ENCODE measurements at places on chromosomes 4 and X.

DNA sequence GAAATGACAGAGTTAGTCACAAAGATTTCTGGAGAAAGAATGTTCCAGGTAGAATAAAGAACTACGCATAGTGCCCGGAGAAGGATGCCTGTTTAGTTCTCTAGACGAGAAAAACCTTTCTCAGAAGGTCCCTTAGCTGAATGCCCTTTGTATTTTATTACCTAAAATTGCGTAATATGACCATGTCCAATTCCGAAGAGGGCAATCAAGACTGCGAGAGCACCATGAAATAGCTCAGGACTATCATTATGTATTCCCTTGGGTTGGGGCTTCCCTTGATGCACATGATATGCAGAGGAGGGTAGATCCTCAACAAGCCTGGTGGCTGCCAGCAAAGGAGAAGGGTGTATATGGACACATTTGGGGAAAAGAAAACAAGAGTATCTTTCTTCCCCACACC is 358.1 kb upstream of the FTHL17 start:
- no peak for DNase-seq

- DNase-seq, result no peak
Measured at GRCh38 chr4:40038977-40039376, 17.7 kb upstream of the N4BP2 start.

GRCh38 chr4:24872720-24873119 is 40.1 kb downstream of the CCDC149 start:
- DNase-seq, result no peak

DNA sequence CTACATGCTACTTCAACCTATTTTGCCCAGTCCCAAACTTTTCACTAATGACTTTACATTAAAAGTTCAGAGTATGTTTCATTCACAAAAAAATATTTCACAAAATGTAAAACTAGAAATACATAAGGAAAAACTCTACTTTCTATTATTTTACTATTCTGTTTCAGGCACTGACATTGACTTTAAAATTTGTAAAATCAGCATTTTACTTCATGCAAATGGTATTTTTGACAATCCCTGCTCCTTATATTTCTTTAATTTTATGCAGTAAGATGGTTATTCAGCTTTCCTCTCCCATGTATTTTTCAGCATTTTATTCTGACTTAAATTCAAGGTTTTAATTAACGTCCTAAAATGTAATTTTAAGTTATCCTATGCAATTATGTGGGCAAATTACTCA is 178.5 kb downstream of the COL25A1 start:
- DNase-seq, result no peak

- no peak for DNase-seq
Measured at GRCh38 chr4:54961357-54961975, 163.9 kb downstream of the KDR start.

DNA sequence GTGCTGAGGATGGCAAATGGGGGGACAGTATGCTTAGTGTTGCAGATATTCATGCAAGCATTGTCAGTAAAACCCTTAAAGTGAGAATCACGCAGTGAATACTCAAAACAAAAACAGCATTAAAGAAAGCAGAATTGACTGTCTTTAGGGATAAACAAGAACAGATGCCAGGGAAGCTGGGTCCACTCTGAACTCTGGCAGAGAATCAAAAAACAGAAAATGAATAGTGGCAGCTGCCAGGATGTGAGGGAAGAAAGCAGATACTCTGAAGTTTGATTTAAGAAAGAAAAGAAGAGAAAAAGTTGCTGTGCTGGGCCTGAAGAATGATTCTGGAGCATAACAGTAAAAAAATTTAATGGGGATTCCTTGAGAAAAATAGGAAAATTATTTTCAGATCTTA is 131.5 kb downstream of the GABRA2 start:
- no peak for DNase-seq

DNA sequence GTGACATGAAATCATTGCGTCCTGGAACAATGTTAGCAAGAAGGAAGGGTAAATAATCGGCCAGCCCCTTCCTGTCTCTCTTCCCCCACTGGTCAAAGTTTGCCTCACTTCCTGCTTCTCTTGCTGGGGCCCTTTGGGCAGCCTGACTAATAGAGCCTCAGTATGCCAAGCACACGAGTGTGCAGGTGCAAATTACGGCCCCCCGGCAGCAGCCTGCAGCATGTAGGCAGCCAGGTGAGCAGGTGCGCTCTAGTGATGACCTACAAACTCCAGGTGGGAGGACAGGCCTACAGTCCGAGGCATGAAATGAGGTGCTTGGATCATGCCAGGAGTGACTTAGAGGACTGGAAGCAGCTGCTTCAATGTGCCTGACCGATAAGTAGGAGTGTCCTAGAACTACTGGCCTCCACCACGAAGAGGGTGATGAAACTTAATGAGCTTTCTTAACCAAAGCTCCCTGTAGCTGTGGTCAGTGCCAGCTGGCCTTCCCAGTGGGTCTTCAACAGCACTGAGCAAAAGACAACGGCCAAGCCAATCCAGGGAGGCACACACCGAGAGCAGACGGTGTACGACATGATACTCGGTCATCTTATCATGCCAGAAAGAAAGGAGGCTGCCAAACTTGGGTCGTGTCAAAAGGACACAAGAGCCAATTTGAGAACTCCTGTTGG is 26.1 kb upstream of the FAT1 start:
- no peak for DNase-seq

- no peak for DNase-seq
Measured at GRCh38 chr4:120291541-120291940, 224.9 kb upstream of the MAD2L1 start.

GRCh38 chr4:8705161-8706145 is 112.9 kb downstream of the CPZ start:
- no peak for DNase-seq

DNA sequence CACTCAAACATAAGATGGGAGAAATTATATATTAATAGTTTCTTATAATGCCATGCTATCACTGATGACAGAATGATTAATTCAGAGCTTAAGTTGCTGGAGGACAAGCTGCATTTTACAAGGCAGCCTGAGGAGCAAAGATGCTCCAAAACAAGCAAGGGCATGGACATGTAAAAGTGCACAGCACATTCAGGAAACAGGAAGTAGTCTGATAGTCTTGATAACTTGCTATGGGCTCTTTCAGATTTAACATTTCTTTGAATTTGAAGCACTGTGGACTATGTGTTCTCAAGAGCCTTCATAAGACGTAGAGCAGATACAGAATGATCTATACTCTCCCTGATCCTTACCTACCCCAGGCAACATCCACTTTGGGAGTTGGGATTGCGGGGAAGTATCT is 50.0 kb downstream of the AMMECR1 start:
- no peak for DNase-seq

DNA sequence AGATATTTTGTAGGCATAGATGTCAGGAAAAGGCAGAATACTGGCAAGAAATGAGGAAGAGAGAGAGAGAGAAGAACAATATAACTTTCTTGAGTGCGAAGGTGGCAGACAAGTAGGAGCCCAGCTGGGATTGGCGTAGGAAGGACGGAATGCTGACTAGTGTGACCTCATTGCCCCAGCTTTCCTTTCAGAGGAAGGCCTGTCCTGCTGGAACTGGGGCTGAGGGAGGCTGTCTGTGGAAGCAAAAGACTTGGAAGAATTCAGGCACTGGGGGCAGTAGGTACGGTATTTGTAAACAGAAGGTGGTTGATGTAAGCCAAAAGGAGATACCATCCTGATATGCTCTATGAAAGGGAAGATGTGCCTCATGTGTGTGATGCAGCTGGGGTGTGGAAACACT is 818.4 kb downstream of the ADGRL3 start:
- no peak for DNase-seq

DNA sequence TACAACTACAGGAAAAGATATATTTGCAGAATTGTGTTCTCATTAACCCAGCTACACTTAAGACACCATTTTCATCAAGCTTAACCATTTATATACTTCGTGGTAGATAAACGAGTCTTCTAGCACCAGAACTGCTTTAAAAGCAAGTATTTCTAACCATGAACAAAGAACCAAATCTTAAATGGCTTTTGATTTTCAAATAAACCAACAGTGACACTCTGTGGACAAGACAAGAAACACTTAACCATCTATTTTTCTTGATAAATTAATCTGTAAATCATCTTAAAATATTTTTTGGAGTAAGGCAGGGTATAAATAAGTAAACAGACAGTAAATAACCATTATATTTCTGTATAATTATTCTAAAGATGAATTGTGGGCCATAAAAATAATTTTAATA is 10.2 kb downstream of the BEND2 start:
- DNase-seq, result no peak

GRCh38 chr4:122632396-122633143 is 11.7 kb upstream of the IL21 start:
- DNase-seq, result no peak

DNA sequence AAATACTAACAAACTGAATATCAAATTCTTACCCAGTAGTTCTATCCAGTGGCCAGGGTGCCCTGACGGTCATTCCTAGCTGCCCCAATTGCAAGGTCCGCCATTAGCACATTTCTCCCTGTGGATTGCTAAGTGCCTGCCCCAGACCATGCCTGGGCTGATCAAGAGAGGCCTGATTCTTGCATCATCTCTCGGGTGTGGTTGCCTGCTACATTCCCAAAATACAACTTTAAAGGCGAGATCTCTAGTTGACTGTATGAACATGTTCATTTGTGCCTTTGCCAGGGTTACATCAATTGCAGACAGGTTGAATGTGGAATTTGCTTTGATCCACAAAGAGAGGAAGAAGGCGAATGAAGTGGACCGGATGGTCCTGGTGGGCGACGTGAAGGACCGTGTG is 28.0 kb downstream of the PRPS2 start:
- DNase-seq, result no peak

DNA sequence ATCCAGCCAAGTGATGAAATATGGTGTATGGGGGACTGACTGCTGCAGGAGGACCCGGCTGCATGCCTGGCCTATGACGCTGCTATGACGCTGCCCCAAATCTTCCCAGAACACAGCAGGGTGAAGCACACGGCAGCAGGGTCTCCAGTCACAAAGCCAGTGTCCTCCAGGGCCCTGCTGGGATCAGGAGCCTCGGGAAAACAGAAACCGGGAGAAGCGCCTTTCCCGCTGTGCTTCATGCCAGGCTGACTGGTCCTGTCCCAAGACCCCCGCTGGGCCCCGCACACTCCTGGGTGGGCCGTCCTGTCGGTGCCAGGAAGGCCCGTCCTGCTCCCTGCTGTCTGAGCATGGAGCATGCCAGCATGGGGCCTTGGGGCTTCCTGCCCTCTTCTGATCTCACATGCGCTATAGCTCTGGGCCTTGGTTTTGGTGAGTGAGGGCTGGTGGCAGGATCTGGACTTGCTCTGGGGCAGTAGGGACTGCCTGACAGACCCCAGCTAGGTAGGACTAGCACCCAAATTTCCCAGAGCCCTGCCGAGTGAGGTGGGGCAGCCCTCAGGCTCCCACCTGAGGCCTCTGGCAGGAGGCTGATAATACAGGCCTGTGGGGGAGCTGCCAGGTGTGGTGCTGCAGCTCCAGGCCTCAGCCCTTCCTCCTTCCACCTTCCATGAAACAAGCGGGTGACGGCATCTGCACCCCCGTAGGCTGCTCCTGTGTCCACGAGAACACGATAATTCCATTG is 64.0 kb downstream of the ACOX3 start:
- no peak for DNase-seq

DNA sequence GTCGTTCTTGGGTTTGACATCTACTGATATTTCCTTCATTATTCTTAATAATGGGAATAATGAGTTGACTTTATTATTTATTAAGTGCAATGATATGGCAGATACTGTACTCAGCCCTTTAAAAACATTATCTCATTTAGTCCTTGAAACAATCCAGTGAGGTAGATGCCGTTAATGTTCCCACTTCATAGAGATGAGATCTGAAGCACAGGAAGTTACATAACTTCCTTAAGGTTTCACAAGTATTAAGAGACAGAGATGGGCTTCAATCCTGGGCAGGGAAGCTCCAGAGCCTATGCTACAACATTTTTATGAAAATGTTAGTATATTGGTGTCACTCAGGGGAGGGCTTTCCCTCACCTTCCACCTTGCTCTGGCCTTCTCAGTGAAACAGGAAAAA is 9.7 kb upstream of the KLHL13 start:
- no peak for DNase-seq

GRCh38 chr4:7344636-7345155 is 90.0 kb downstream of the PSAPL1 start:
- no peak for DNase-seq

- DNase-seq, result no peak
Measured at GRCh38 chr4:17894421-17894820, 83.6 kb downstream of the NCAPG start.

GRCh38 chrX:1555370-1555769 is 18.4 kb upstream of the P2RY8 start:
- DNase-seq, result no peak

DNA sequence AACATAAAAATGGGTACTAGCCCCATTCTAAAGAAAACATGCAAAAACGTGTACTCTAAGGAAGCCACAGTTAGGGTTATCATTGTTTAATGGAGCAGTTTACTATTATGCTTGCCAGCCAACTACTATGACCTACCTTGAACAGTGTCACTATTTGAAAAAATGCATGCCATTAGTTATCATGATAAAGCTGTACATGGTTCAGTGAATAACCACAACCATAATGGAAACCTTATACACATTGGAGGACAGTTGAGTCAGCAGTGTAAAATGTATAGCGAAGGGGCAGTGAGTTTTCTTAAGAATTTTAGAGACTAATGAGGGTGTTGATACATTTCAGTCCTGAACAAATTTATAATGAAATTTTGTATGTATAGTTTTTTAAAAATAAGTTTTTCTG is 381.9 kb downstream of the GRXCR1 start:
- DNase-seq, result no peak

DNA sequence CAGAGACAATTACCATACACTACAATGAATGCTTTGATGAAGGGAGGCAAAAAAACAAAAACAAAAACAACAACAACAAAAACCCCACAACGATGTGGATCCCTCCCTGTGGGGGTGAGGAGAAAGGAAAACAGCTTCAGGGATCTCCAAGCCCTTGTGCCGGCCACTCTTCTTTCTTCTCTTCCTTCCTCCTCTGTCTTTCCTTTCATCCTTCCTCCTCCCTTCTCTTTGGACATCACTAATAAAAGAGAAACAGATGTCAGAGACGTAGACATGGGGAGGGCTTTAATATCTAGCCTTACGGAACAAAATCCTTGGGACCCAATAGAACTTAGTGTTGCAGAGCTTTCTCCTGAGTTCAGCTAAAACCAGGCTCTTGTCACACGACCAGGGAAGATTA is 18.8 kb upstream of the STX18 start:
- DNase-seq, result no peak

- DNase-seq, result no peak
Measured at GRCh38 chr4:147418226-147418625, 62.7 kb upstream of the EDNRA start.

- DNase-seq, result no peak
Measured at GRCh38 chrX:151773434-151773833, 38.9 kb downstream of the CNGA2 start.

GRCh38 chrX:118727686-118728339 is 407 bp downstream of the IL13RA1 start:
- DNase-seq, result no peak
